ENCODE measurements at places on chromosomes 4 and X.

DNA sequence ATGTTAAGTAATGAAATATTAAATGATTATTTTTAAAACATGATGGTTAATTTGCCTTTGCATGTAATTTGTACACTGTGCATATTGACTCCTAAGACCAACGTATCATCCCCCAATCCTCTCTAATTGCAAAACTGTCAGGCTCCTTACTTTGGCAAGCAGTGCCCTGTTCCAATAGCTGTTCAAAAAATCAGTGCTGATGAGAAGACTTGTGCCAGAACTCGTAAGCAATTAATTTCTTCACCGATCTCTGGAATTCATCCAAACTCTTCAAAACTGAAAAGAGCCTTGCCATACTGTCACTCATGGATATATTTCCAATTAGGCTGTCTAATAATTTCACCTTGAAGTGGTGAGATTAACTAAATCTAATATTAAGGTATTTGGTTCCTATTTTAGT lies 493.9 kb upstream of the NDST4 start:
- no peak for DNase-seq

GRCh38 chr4:157075811-157076577 lies at the start of gene GLRB:
GLRB (plus strand) TSS chr4:157076150; CDS start chr4:157078025, 1,875 bp downstream.
- DNase-seq: peak; percentile 57

DNA sequence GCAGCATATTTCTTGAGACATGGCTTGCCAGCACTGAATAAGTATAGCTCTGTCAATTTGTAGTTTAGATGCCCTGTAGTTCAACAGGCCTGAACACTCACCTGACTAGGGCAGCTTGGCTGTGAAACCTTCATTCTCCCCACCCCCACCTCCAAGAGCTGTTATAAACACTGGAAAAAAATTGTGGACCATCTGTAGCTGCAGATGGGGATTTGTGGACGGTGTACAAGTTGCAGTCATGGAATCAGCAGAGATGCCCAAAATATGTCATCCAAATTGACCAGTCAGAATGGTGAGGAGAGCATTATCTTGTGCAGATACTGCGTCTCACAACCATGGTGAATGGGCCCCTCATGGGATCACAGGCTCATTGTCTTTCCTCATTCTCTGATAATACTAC lies 76.2 kb upstream of the PAQR3 start:
- no peak for DNase-seq

- no peak for DNase-seq
These were observed 31.3 kb downstream of the EMCN start for GRCh38 chr4:100486496-100486895.

All from aorta (tissue), 5 donors.